ENCODE measurements at places on chromosomes 5 and 9.

- DNase-seq = no peak
These were observed 34.2 kb downstream of the SUSD1 start for GRCh38 chr9:112140936-112141335.

DNA sequence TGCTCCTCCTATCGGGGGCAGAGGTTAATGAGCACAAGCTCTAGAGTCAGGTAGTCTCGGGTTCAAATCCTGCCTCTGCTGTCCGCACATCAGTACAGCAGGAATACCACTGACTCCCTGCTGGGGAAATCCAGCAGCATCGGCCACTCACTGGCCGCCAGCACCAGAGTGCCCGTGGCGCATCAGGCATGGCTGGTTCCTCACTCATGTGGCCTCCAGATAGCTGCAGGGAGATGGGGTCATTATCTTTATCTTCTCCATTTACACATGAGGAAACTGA is 137.6 kb upstream of the COL5A1 start:
- DNase-seq = no peak

DNA sequence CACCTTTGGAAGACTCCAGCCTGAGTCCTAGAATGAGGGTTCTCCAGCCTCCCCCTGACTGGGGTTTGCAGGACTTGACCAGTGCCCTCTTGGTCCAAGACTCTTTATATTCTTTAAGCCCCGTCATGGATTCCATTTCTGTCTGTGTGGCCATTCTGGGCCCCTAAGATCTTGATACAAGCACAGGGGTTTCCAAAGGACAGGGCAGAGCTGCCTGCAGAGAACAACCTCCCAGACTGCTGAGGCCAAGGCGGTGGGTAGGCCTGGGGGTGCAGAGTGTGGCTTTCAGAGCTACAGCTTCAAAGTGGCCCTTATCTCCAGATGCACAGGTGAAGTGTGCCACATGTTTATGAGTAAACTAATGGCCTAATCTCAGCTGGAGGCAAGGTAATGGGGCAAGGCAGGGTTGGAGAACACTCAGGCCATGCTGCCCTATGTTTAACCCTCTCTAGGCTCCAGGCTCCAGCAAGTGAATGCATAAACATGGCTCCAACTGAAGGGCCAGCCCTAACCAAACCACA is 32.1 kb downstream of the FOXI1 start:
- no peak for DNase-seq

DNA sequence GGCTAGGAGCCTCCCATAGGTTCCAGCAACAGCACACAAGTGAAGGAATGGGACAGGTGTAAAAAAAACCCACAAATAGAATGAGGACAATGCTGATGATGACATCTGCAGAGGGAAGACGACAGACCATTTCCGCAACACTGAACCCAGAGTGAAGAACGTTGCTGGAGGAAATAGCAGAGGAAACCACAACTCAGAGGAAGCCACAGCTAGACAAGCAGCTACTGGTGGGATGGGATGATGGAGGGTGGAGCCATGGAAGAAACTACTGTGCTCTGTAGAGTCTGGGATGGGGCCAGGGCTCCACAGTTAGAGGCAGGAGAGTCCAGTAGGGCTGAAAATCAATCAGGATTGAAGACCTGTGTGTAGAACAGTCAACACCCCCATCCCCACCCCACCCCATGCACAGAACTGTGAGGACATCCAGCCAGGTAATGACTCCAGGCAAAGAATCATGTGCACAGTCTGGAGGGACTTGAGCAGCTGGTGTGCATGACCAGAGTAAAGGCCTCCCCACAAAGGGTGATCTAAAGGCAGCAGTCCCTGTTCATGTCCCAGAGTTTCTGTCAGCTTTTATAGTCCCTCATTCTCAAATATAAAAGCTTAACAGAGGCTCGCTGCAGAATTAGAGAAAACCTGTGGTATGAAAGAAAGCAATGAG is 65.2 kb upstream of the SPIN1 start:
- no peak for DNase-seq

- DNase-seq = no peak
These were observed 83.9 kb downstream of the RIC1 start for GRCh38 chr9:5712651-5713390.

DNA sequence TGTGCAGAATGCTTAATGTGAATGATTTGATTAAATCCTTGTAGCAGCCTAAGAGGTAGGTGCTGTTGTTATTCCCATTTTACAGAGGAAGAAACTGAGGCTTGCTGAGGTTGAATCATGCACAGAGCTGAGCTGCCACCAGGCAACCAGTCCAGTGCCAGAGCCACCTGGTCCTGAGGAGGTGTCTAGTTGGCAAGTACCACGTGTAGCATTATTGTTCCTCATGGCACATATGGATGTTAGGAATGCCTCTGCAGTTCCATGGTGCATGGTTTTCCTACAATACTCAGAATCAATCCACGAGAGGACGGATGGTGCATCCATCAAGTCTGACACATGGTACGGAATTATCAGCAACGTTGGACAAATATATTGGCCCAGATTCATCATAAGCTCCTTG is 8.9 kb downstream of the UBE2QL1 start:
- DNase-seq = no peak

- no peak for DNase-seq
These were observed 11.0 kb upstream of the SH3RF2 start for GRCh38 chr5:145925353-145925752.
